ENCODE measurements at places on chromosomes 4 and X. TPM values are rescaled to one million over a fixed set of nuclear protein-coding genes. Genes with fewer than 3 reads are reported as not detected.

The HUWE1 gene
- 57.1 TPM for total RNA-seq

The FHDC1 gene
- 0.22 TPM for total RNA-seq

The DMRTC1 gene
- total RNA-seq: not detected

The SUPT20HL2 gene
- not detected for total RNA-seq

The GABRG1 gene
- not detected for total RNA-seq

The GPR173 gene
- 0.44 TPM for total RNA-seq

The CENPVL1 gene
- total RNA-seq: not detected

The UGT2B11 gene
- total RNA-seq: not detected

The SMIM43 gene
- 0.65 TPM for total RNA-seq

Measured in lung microvascular endothelial cell (primary cell).